ENCODE measurements at places on chromosomes 4 and X.
A peak's percentile ranks its signal among the peaks of the same experiment; 100 is the strongest.

GRCh38 chrX:124862301-124862700 is 457.4 kb upstream of the TEX13C start:
- no peak for DNase-seq

DNA sequence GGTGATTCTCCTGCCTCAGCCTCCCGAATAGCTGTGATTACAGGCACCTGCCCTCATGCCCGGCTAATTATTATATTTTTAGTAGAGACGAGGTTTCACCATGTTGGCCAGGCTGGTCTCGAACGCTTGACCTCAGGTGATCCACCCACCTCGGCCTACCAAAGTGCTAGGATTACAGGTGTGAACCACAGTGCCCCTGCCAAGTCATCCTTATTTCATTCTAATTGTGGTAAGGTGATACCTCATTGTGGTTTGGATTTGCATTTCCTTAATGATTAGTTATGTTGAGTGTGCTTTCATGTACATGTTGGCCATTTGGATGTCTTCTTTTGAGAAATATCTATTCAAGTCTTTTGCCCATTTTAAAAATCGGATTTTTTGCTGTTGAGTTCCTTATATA is 93.0 kb downstream of the USP9X start:
- no peak for DNase-seq

- no peak for DNase-seq
Measured at GRCh38 chr4:93182722-93183121, 645.8 kb upstream of the ATOH1 start.

- DNase-seq: no peak
Measured at GRCh38 chr4:177275999-177276398, 33.7 kb upstream of the NEIL3 start.

- DNase-seq: no peak
Measured at GRCh38 chr4:47786958-47787370, 50.9 kb downstream of the CORIN start.

DNA sequence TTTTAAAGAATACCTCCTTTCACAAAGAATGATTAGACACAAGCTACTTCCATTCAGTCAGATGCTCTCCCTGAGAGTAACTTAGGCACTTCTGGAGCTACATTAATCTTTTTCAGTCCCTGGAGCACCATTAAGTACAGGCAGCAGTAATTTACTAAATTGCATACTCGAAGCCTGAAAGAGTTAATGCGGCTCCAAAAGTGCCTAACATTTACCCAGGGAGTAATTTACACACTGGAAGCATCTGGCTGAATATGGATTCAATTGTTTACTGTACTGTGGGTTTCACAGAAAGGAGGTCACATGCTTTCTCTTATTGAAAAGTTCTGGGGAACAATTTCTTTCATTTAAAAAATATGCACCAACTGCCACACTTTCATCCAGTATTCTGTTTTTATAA is 260.8 kb upstream of the TENM3 start:
- no peak for DNase-seq

GRCh38 chrX:71533516-71533850 is 579 bp downstream of the OGT start:
- DNase-seq: no peak

DNA sequence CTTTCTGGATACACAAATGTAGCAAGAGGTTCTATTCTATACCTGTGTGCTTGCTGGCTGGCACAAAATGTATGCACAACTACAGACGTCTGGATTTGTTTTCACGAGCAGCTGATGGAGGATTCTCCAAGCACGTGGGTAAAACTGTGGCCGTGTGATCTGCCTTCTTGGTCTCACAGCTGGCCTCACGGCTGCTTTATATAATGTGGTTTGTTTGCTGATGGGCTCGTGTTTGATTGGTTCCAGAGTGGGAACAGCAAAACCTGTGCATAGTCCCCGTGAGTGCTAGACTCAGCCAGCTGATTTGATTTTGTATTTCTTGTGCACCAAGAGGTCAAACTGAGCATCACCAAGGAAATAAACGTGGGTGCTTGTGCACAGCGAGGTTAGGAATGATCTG is 262.6 kb upstream of the RPS6KA3 start:
- DNase-seq: no peak

DNA sequence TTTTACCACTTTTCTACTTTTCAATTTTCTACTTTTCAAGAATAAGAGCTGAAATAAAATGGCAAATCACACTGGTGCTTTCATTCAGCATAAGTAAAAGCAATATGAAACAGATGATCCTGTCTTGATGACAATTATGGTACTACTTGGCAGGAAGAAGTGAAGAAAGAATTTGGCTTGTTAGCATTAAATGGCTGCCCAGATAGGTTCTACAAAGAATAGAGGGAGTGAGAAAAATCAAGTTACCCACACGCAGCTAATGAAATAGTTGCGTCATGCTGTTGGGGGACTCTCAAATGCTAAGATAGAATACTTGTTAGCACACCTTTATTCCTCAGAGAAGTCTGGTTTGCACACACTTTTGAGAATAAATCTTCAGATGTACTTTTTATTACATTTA is 12.5 kb upstream of the LCORL start:
- no peak for DNase-seq

DNA sequence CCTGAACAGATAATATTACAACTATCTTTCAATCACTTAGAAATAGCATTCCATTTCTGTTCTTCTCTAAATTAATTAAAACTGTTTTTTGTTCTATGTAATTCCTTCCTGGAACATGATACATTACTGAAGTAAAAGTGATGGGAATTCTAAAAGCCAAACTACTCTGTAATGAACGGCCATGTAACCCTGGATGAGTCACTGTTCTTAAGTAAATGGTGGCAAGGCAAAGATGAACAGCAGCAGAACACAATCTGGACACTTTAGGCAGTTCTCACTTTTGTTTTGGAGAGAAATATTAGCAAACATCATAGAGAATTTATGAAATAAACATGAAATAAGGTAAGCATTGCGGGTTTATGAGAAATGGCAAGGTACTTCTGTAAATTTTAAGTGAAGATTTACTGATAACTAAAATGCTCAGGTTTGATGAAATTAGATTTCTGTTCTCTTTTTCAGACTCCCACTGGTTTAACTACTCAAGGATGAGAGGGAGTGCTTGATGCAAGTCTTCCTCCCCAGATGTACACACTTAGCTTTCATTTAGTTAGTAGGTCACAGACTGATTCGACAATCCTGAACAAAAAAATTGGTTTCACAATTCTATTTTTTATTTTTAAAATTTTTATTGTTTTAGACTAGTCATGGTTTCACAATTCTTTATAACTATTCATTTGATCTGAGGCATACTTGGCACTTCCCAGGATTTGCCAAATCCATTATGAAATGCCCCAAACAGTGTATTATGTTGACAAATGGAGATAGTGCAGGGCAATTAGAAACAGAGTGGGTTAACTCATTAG is 964 bp upstream of the GPR82 start:
- DNase-seq: no peak

DNA sequence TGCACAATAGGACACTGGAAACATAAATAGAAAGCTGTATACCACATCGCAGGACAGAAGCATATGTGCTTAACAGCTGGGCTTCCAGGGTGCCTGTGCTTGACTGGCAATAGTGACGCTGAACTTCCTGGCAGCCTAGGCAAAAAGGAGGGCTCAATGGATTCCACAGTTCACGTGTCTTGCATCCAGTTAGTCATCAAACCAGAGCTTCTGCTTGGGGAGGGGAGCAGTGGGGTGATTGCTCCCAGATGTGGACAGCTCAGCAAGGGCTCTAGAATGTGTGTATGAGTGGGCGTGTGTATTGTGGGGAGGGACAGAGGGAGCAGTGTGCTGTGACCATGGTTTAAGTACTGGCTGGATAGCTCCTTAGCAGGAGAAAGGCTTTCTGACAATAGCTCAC is 2.3 kb downstream of the PRRG3 start:
- DNase-seq: no peak

GRCh38 chr4:81600520-81601357 is 129.0 kb upstream of the RASGEF1B start:
- no peak for DNase-seq

- no peak for DNase-seq
Measured at GRCh38 chrX:41353985-41354384, 20.0 kb downstream of the DDX3X start.

DNA sequence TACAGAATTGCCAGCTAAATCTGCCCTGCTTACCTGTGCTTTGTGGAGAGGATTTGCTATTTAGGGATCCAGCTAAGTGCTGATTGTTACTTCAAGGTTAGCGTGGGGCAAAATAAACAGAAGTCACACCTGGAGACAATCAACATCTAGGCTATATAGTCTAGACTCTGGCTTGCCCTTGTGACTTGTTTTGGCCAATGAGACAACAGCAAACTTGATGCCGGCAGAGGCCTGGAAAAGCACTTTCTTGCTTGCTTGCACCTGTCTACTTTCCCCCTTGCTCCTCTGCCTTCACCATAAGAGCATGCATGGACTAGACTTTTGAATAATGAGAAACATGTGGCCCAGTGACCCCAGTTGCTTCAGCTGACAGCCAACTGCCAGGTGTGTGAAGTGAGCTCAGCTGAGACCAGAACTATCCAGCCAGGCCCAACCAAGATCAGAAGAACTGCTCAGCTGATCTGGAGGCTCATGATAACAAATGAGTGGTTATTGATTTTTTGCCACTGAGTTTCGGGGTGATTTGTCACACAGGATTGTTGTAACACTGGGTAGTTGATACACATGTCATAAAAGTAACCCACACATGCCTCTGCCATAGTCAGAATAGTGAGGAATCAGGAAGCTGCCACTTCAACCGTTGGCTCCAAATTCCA is 164.4 kb downstream of the RBMX2 start:
- DNase-seq: no peak

- DNase-seq: no peak
Measured at GRCh38 chrX:110276778-110277177, 41.1 kb downstream of the AMMECR1 start.

DNA sequence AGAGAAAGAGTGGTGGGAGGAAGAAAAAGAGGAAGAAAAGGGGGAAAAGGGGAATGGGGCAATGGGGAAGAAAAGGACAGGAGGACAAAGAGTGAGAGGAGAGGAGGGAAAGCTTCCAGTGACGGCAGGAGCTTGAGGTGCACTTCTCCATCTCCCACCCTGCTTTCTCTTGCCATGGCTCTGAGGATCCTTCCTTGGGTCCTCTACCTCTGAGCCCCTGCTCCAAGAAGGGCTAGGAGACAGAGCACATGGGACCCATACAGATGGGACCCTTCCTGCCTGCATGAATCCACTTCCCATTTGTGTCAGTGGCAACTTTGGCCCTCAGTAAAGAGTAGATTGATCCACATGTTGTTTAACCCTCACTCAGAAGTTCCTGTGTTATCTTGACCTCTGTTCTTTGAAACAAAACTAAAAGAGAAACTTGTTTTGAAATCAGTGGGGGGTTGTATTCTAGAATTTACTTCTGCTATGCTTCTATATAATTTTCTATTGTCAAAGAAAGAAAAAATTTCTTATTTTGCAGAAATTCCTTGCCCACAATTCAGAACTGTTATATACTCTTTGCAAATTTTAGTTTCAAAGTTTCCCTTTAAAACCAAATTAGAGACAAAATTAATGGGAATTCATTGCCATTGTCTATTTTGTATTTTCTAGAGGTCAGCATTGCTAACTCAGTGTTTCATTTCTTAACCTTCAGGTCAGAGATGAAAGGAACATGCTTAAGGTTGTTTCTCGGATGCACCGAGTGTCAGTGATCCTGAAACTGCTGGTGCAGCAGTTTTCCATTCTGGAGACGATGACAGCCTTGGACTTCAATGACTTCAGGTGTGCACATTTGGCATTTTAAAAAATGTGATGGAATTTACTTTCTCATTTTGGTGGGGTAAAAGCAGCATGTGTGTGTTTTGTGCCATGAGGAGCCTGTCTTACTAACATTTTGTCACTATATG is 5.0 kb downstream of the TDO2 start:
- DNase-seq: no peak

DNA sequence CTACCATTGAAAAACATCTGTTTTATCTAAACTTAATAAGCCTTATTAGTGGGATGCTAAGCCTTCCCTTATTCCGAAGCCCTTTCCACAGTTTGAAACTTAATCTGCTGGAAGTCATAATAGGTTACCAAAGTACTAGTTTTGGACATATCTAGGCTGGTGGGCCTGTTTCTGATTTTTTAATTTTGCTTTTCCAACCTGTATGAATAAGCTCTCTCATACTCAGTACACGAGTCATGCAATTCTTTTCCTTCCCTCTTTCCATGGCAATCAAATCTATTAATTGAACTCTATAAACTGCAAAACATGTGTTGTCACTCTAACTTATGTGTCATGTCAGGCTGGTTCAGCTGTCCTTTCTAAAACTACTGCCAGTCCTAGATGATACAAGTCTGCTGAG is 91.0 kb downstream of the AMMECR1 start:
- DNase-seq: no peak

DNA sequence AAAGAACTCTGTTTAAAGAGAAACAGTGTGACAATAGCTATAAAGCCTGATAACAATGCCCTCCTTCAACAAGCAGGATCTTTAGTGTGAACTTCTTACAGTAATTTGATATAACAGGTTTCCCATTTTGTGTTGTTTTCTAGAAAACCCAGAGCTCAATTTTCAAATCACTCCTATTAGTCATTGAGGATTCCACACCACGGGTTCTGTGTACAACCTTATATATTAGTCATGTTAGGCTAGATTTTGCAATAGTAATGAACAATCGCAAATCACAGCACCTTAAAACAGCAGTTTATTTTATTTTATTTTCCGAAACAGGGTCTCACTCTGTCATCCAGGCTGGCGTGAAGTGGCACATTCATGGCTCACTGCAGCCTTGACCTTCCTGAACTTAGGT is 1020.9 kb upstream of the INTU start:
- no peak for DNase-seq

GRCh38 chrX:130049821-130050220 is 60.5 kb downstream of the ELF4 start:
- DNase-seq: no peak

GRCh38 chr4:661231-661630 is 12.8 kb downstream of the ATP5ME start:
- DNase-seq: no peak

DNA sequence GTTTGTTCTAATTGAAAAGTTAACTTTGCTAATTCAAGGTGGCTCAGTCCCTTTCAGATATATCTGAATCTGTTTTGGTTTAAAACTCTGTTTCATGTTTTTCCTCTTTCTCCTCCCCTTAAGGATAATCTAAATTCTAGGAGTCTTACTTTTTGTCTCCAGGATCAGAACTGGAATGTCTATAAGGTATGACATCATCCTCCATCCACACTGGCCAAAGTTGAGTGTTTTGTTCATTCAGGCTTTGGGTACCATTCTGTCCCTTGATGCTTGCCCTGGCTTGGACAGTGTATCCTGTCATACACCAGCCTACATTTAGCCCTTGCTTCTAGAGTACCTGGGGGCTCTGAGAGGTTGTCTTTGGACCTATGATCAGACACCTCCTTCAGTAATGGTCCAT is 56.8 kb upstream of the ANTXR2 start:
- no peak for DNase-seq

GRCh38 chrX:128365492-128365891 is 313.3 kb upstream of the ACTRT1 start:
- DNase-seq: no peak

GRCh38 chrX:56813318-56813837 is 84.3 kb downstream of the NBDY start:
- peak; percentile 76 for DNase-seq

GRCh38 chr4:149791851-149792250 is 23.8 kb downstream of the IQCM start:
- no peak for DNase-seq

GRCh38 chr4:48300004-48300403 is 30.4 kb upstream of the TEC start:
- DNase-seq: no peak

GRCh38 chr4:75004755-75005668 is 72.1 kb downstream of the PARM1 start:
- no peak for DNase-seq
